ENCODE measurements at places on chromosomes 1 and 21. TPM values are rescaled to one million over a fixed set of nuclear protein-coding genes. Genes with fewer than 3 reads are reported as not detected.

DNA sequence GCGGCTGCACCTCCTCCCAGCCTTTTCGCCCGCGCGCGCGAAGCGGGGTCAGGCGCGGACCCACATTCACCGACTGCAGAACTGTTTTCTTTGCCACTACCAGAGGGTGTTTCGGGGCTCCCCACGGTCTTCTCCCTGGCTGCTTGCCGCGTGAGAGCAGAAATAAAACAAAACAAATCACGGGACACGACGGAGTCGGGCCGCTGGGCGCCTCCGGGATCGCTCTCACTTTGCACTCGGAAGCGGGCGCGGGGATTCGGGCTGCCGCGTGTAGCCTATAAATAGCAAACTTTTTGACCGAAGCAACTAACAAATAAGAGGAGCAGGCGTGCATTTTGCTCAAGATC lies 412.3 kb upstream of the ESRRG start:
- no peak for DNase-seq

DNA sequence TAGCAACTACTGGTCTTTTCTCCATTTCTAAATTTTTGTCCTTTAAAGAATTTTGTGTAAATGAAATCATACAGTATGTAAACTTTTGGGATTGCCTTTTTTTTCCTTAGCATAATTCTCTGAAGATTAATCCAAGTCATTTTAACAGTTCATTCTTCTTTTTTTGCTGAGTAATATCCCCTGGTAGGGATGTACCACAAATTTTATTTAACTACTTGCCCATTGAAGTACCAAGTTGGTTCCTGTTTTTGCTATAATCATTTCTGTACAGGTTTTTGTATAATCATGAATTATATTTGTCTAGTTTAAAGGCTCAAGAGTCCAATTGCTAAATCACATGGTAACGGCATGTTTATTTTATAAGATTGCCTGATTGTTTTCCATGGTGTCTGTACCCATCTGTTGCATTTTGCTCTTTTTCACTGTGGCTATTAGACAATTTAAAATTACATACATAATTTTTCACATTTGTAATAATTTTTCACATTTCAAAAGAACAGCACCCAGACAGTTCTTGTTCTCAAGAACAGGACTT lies 891.1 kb downstream of the USP25 start:
- no peak for DNase-seq

DNA sequence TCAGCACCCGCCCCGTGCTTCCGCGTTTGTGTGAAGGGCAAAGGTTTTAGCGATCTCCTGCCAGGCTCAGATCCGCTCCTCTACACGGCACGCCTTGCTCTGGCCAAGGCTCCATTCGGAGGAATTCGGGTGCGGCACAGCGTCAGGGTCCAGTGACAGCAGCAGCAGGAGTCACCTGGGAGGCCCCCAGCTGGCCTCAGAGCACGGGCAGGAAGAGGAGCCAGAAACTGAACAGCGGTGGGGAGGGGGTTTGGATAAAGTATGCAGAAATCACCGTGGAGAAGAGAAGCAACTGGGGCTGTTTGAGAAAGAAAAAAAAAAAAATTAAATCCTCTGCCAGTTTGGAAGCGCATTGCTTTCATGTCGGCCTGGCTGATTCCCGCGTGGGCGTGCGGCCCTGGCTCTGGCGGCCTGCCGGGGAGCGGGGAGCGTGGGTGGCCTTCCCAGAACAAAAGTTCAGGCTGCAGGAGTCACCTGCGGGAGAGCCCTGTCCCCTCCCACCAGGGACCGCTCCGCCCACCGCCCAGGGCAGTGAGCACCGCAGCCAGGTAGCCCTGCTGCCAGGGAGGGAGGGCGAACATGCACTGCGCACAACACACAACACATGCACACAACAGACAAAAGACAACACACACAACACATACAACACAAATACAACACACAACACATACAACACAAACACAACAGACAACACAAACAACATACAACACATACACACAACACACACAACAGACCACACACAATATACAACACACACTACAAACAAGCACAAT lies 107.6 kb downstream of the ETS2 start:
- no peak for DNase-seq

- no peak for DNase-seq
Observed at GRCh38 chr1:207872621-207873020, 38.3 kb downstream of the CD34 start.

DNA sequence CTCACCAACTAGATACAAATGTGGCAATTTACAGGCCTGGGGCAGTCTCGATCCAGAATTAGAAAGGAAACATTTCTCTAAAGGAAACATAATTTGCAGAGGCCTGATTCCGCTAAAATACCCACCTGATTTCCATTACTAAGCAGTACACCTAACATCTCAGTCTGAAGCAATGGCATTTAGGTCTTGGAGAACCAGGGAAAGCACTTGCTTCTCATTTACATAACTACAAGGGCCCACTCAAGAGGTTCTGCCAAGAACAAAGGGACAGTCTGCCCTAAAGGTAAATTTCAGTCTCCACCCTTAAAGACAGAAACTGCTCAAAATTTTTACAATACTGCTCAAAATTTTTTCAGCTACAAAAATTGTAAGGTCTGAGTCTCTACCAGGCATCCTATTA lies 123.7 kb upstream of the GJB5 start:
- DNase-seq: no peak

Gene CRNN
- total RNA-seq: not detected

Gene GJB5
- total RNA-seq: not detected

Gene COA7
- 20.9 TPM for total RNA-seq

Gene FLG
- not detected for total RNA-seq

Gene FCRLA
- total RNA-seq: 4.0 TPM

Data from HFFc6 (cell line).